ENCODE measurements at places on chromosomes 1 and 21.

DNA sequence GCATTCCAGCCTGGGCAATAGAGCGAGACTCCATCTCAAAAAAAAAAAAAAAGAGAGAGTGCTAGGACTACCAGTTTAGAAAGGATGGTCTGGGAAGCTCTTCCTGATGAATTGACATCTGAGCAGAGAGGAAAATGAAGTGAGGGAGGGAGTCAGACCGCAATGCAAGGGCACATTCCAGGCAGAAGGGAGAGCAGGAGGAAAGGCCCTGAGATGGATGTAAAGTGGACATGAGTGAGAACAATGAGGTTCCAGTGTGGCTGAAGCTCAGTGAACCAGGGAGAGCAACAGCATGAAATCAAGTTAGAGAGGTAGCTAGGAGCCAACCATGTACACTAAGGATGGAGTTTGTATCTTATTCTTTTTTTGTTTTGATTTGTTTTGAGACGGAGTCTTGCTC lies 55.9 kb upstream of the SPOCD1 start:
- DNase-seq: no peak

DNA sequence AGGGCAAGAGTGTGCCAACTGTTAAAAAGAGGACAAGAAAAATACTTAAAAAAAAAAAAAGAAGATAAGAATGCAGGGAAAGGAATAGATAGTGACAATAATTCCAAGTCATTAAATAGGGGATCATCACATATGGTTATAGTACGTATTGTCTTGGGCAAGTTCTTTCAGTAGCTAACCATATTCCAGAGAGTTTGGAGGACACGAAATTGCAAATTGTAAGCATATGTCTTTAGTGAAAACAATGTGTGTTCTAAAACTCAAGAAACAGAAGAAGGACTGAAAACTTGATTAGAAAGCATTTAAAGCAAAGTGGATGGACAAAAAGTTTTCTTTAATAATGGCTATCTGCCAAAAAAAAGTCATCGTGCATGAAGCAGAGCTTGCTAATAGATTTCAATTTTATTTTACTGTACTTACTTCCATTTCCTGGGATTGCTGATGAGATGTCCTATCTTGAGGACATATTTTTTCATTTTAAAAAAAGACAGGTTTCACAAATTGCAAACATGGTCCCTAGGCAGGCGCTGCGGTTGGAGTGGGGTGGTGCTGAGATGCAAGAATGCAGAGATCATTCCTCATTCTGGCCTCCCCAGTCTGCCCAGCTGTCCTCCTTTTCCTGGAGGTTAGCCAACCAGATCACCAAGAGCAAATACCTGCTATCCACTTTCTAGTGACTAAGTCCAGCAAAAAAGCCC lies 11.9 kb downstream of the TSPAN2 start:
- DNase-seq: no peak

- DNase-seq: no peak
Observed at GRCh38 chr21:38434913-38435533, 63.3 kb downstream of the ERG start.

DNA sequence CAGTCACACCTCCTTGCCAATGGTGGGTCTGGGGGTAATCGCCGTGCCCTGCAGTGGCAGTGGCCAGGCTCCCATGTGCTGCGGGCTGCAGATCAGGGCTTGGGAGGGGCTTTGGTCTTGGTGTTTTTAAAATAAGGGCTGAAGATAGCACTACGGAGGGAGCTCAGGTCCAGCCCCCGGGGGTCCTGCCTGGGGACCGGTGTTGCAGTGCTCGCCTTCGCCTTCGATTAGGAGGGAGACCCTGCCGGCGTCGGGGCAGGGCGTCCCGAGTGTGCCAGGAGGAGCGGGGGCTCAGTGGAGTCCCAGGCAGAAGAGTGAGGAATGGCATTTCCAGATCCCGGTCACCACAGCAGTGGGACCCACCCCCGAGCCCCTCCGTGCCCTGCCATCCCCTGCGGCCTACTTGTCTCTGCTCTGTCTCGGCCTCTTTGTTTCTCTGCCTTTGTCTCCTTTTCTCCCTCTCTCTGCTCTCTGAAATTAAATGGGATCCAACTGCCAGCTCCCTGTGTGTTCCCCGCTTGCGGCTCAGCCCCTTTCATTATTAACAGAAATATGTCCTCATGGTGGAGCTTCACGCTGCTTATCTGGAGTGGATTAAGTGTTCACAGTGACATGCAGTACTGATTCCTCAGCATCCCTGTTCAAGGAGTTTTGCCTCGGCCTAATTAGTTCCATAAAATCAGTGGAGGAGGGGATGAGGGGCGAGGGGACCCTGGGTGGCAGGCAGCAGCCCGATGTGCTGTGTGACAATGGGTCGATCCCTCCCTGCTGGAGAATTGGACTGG lies 44.4 kb downstream of the DMRTB1 start:
- no peak for DNase-seq

DNA sequence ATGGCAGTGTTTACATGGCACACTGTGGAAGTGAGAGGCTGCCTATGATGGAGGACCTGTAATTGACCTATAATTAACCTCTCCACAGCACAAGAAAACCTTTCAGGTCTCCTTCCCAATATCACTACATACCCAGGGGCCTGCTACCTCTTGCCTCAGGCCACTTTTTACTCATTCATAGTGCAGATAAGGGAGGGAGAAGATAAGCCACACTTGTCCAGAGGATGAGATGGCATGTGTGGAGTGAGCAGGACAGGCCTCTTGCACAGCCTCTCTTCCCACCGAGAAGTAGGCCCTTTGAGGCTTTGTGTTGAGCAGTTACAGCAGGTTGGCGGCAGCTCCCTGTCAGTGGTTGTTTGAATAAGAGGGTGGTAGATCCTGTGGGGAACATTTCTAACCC lies 31.1 kb upstream of the IKBKE start:
- no peak for DNase-seq

DNA sequence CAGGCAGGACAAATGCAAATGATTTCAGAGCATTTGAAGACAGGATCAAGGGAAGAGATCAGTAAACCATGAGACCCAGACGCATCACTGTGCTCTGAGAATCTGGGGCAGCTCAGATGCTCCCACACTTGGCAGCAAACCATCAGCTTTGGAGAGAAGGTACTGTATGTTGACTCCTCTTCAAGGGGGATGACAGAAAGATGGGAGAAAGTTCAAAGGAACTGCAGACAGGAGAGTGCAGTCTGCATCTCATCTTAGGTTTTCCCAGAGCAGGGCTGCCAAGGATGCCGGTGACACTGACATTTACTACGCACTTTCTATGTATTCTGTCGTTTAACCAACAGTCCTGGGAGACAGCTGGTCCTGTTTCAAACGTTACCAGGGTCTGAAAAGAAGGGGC lies 35.8 kb downstream of the OLFML2B start:
- no peak for DNase-seq
